GM23338 (cell line): ENCODE measurements at places on chromosomes 2 and 18. TPM values are rescaled to one million over a fixed set of nuclear protein-coding genes. Genes with fewer than 3 reads are reported as not detected.
A peak's percentile ranks its signal among the peaks of the same experiment; 100 is the strongest.

GRCh38 chr2:147636238-147636882 lies 208.5 kb upstream of the ACVR2A start:
- no peaks in the 10 kb centered on the region for H3K4me1 ChIP-seq
- no peaks in the 10 kb centered on the region for H3K36me3 ChIP-seq
- DNase-seq: no peak
- no peak overlapping the region for H3K4me3 ChIP-seq
- H3K27ac ChIP-seq: no peak overlapping the region

DNA sequence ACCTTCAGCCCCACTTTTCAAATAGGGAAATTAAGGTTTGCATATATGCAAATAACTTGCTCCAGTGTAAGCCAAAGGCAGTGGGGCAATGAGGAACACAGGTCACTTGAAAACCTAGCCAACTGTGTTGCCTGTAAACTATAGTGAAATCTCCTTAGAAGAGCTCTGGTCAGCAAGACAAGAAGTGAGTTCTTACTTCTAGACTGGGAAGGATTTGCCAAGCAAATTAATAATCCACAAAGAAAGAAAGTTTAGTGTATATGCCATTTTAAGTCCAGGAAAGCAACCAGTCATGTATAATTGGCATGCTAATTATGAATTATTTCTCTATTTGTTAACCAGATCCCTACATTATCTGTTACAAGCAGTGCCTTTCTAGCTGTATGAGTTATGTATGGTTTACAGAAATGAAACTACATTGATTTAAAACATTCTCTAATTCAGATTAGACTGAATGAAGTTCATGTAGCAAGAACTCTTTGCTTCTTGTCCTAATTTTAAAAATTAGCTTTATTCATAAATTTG lies 129.9 kb downstream of the MTX2 start:
- no peaks in the 10 kb centered on the region for H3K27me3 ChIP-seq
- H3K27ac ChIP-seq: no peak overlapping the region
- H3K4me3 ChIP-seq: no peak overlapping the region
- H3K4me1 ChIP-seq: peaks cover 5% of the 10 kb centered on the region; the same call in 1 of the 2 replicates

- no peaks in the 10 kb centered on the region for H3K4me1 ChIP-seq
- no peak overlapping the region for H3K27ac ChIP-seq
- no peaks in the 10 kb centered on the region for H3K36me3 ChIP-seq
- H3K4me3 ChIP-seq: no peak overlapping the region
- no peak for DNase-seq
Observed at GRCh38 chr2:149617476-149617875, 29.9 kb upstream of the MMADHC start.

Gene ANTXR1
- 23.1 and 24.7 TPM in 2 replicates for total RNA-seq

GRCh38 chr18:40752316-40752715 lies 1202.7 kb upstream of the PIK3C3 start:
- H3K4me1 ChIP-seq: no peaks in the 10 kb centered on the region
- no peak overlapping the region for H3K4me3 ChIP-seq
- no peaks in the 10 kb centered on the region for H3K27me3 ChIP-seq
- no peaks in the 10 kb centered on the region for H3K36me3 ChIP-seq
- no peak overlapping the region for H3K27ac ChIP-seq

DNA sequence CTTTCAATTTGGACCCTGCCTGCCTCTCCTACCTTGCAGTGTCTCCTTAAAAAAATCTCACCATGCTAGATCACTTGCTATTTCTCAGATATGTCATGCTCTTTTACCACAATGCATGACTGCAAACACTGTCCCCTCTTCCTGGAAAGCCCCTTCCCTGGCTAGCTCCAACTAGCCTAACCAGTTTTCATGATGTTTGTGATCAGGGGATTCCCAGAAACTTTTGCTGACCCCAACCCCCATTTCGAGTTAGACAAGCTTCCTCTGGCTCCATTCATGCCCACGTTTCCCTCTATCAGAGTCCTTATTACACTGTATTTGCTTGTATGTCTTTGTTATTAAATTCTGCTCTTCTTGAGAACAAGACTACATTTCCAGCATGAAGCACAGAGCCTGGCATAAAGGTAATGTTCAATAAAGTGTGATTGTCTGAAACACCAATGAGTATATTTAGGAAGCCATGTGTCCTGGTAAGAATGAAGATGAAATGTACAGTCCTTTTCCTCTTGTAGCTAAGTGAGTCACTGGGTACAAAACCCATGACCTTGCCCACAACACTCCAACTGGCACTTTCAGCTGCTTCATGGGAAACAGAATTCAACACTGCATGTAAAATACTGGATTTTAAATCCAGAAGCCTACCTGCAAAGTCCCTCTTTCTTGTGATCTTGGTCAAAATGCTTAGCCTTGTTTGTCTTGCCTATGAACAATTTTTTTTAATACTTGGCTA lies 62.0 kb upstream of the ATL2 start:
- no peaks in the 10 kb centered on the region for H3K27me3 ChIP-seq
- no peak overlapping the region for H3K4me3 ChIP-seq
- H3K4me1 ChIP-seq: peaks cover 25% of the 10 kb centered on the region
- H3K27ac ChIP-seq: no peak overlapping the region

DNA sequence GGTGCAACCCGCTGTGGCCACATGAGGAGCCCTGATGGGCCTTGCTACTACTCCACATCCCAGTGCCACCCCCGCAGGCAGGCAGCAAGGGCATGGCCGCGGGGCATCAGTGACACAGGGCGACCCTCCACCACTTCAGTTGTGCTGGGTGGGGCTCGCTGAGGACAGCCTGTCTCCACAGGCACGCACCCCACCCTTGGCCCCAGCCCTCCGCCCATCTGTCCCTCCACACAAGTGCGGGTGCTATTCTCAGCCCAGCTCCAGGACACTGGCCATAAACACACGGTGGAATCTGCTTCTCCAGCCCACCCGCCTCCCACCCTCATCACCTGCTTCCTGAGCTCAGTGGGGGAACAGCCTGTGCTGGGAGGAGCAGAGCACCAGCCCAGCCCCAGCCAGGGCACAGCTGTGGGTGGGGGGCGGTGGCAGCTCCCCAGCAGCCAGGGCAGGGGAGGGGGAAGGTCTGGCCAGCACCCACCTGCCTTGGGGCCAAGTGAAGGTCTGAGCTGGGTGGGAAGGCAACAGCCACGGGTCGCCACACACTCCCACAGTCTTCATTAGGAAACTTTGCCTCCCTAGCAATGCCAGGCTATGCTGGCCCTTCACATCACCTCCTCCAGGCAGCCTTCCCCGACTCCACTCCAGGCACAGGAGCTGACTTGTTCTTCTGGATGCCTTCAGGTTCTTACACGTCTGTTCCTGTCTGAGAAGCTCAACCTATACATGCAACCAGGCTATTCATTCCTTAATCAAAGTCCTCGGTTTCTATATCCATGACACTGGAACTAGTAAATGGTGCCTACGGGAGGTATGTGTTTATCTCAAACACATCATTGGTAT lies 16.5 kb downstream of the BIN1 start:
- H3K4me3 ChIP-seq: no peak overlapping the region
- H3K4me1 ChIP-seq: peaks cover 24% of the 10 kb centered on the region
- no peak overlapping the region for H3K27ac ChIP-seq
- H3K27me3 ChIP-seq: no peaks in the 10 kb centered on the region
- DNase-seq: no peak
- H3K36me3 ChIP-seq: no peaks in the 10 kb centered on the region

Gene SLC4A5
- total RNA-seq: 0.24 and 0.89 TPM in 2 replicates

Gene NOSTRIN
- total RNA-seq: not detected in 2 replicates

Gene SCN3A
- total RNA-seq: 0.66 TPM in 1 of 2 replicates, not detected in the other

Gene HSBP1L1
- total RNA-seq: 1.8 TPM in 1 of 2 replicates, not detected in the other

GRCh38 chr18:46406539-46406932 lies 250.5 kb downstream of the LOXHD1 start:
- H3K27me3 ChIP-seq: no peaks in the 10 kb centered on the region
- no peak for DNase-seq
- no peak overlapping the region for H3K27ac ChIP-seq
- H3K4me1 ChIP-seq: peaks cover 6% of the 10 kb centered on the region
- H3K36me3 ChIP-seq: no peaks in the 10 kb centered on the region

GRCh38 chr2:202718614-202719013 lies 83.8 kb downstream of the FAM117B start:
- no peaks in the 10 kb centered on the region for H3K4me1 ChIP-seq
- H3K27me3 ChIP-seq: no peaks in the 10 kb centered on the region
- no peak overlapping the region for H3K27ac ChIP-seq

- no peaks in the 10 kb centered on the region for H3K4me1 ChIP-seq
- H3K36me3 ChIP-seq: no peaks in the 10 kb centered on the region
- H3K27ac ChIP-seq: no peak overlapping the region
- no peak for DNase-seq
Observed at GRCh38 chr2:111054791-111055691, 65.7 kb upstream of the BCL2L11 start.

- no peaks in the 10 kb centered on the region for H3K4me1 ChIP-seq
- H3K4me3 ChIP-seq: no peak overlapping the region
- H3K27ac ChIP-seq: no peak overlapping the region
Observed at GRCh38 chr2:174529916-174530315, 43.1 kb upstream of the GPR155 start.

GRCh38 chr18:48675352-48675761 lies 136.5 kb downstream of the CTIF start:
- no peaks in the 10 kb centered on the region for H3K36me3 ChIP-seq
- H3K27me3 ChIP-seq: no peaks in the 10 kb centered on the region
- no peak overlapping the region for H3K4me3 ChIP-seq
- no peaks in the 10 kb centered on the region; the same call in 1 of the 2 replicates for H3K4me1 ChIP-seq
- no peak overlapping the region for H3K27ac ChIP-seq

Gene CDH19
- 0.03 TPM in 1 of 2 replicates, not detected in the other for total RNA-seq

Gene ALPI
- not detected in 2 replicates for total RNA-seq

DNA sequence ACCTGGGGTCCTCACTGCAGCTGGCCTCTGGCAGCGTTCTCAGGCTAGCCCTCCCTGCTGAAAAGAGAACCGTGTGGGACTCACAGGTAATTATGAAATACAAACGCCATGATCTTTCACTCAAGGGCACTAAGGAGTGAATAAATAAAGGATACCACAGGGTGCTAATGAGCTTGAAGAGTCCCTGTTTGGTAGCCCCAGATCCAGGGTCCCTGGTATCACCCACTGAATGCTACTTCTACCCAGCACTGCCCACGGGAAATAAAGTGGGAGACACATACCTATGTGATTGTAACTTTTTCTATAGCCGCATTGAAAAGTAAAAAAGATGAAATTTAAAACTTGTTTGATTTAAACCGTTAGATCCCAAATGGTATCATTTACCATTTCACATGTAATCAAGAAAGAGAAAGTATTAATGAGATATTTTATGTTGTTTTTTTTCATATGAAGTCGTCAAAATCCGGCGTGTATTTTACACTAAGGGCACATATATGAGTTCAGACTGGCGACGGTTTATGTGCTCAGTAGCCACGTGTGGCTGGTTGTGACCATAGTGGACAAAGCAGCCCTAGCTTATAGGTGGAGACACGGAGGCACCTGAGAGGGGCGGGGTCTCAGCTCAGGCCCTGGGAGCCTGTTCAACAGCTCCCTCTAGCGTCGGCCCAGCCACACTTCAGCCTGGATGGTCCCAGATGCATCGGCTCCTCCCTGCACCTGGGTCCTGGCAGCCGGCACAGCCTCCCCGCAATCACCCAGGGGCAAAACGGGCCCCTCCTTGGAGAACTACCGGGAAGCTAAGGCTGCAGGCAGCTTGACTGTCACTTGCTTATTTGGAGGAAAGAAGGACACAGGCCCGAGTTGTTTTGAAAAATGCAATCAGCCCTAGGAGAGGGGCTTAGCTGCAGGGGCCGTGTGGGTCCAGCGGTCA lies 39.2 kb downstream of the ODC1 start:
- no peaks in the 10 kb centered on the region for H3K36me3 ChIP-seq
- no peak overlapping the region for H3K4me3 ChIP-seq
- peak; percentile 91 for DNase-seq
- no peak overlapping the region for H3K27ac ChIP-seq
- H3K4me1 ChIP-seq: no peaks in the 10 kb centered on the region; the same call in 1 of the 2 replicates

GRCh38 chr2:105411720-105412407 lies 13.0 kb upstream of the FHL2 start:
- no peaks in the 10 kb centered on the region for H3K27me3 ChIP-seq
- no peak overlapping the region for H3K27ac ChIP-seq
- H3K4me1 ChIP-seq: no peaks in the 10 kb centered on the region
- no peak for DNase-seq

DNA sequence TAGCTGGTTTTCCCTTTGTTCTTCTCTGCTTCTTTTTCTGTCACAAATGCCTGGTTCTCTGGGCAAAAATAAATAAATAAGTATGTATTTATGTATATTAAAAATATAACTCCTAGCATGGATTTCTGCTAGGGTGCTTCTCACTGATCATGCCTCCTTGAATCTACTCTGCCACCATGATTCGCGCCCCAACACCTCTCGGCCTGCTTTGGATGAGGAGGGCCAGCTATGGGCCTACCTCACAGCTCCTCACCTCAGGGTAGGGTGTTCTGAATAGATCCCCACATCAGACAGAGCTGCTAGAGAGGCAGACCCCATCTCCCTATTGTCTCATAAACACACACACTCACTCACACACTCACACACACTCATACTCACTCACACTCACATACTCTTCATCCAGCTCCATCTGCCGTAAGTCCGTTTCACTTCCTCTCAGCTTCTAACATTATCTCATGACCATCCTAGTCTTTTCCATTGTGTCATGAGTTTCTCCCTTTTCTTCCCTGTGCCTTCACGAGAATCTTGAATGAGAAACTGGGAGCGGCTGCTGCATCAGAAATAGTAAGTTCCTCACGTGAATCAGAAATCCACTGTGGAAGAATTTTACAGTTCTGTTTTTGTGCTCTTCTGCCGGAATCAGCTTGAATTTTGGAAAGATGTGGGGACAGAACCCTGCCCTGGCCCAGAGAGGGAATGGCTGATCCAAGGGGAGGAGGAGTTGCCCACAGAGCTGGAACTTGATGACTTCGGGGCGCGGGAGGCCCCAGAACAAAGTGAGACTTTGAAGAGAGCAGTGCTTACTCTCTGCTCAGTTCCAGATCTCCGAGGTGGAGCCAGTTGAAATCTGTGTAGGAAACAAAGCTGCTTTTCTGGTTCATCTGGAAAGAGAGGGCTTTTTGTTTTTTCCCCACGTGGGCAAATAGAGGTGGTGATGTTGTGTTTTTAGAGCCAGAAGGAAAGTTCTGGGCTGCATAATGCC lies 20.9 kb downstream of the ANXA4 start:
- H3K4me3 ChIP-seq: no peak overlapping the region
- H3K27ac ChIP-seq: no peak overlapping the region; the same call in 1 of the 2 replicates
- H3K36me3 ChIP-seq: no peaks in the 10 kb centered on the region
- no peaks in the 10 kb centered on the region for H3K4me1 ChIP-seq
- H3K27me3 ChIP-seq: no peaks in the 10 kb centered on the region

- no peak for DNase-seq
- no peak overlapping the region for H3K4me3 ChIP-seq
- no peak overlapping the region for H3K27ac ChIP-seq
- no peaks in the 10 kb centered on the region for H3K36me3 ChIP-seq
- H3K27me3 ChIP-seq: no peaks in the 10 kb centered on the region
- H3K4me1 ChIP-seq: no peaks in the 10 kb centered on the region
Observed at GRCh38 chr18:56130481-56130880, 507.9 kb downstream of the TXNL1 start.

DNA sequence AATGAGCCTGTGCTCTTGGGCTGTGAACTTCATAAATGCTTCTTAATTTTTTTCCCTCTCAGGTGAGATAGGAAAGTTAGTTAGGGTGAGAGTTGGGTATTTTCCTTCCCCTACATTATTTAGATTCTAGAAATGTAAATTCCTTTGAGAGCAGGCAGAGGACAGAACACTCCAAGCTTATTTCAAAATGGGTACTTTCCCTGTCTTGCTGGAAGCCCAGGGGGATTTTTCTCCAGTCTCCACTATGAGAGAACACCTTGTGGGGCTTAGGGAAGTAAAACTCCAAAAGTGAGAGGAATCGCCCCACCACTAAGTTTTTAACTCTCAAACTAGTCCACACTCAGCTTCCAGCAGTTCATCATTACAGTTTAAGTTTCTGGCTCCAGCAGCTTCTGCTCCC lies 253.2 kb upstream of the CTAGE1 start:
- no peaks in the 10 kb centered on the region for H3K4me1 ChIP-seq
- no peaks in the 10 kb centered on the region for H3K27me3 ChIP-seq
- no peak for DNase-seq
- no peak overlapping the region for H3K27ac ChIP-seq
